ENCODE measurements at places on chromosomes 12 and 14.
A peak's percentile ranks its signal among the peaks of the same experiment; 100 is the strongest.

DNA sequence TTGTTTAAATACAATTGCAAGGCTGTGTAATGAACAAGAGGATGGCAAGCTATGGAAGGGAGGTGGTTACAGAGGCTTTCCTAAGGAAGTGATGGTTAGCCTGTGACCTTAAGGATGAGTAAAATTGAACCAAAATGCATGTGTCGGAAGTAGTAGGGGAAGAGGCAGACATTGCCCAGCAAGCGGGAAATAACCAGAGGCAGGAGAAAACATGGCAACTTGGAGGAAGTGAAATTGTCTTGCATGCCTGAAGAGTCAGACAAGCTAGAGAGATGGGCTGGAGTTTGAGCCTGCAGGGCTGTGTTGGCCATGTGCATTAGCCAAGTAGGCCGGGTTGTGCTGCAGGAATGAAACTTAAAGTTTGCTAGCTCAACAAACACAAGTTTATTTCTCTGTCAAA, 96.2 kb downstream of the BTG1 start:
- no peak for DNase-seq

- no peak for DNase-seq
These were observed 33.5 kb downstream of the RHOJ start for GRCh38 chr14:63237791-63238190.

DNA sequence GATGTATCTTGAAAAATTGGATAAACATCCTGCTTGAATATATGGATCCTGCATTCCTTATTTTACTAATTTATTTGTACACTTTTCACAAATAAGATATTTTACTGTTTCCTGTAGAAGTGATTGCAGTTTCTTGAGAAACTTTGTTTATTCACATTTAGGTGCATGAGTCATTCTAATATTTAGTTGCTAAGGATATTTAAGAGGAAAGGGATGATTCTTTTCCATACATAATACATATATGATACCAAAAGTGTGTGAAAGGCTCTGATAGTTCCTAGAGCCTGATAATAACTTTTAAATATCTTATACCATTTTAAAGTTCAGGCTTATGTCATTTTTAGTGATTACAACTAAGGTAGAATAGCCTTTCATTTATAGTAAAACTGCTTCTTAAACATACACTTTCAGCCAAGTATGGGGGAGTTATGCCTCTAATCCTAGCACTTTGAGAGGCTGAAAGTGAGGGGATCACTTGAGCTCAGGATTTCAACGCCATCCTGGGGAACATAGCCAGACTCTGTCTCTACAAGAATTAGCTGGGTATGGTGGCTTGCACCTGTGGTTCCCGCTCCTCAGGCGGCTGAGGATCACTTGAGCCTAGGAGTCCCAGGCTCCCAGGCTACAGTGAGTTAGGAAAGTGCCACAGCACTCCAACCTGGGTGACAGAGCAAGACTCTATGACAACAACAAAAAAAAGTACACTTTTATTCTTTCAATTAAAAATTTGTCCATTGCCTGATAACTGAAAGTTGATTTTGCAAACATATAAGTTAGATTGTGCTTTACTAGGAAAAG, 262.6 kb upstream of the LRIG3 start:
- no peak for DNase-seq

DNA sequence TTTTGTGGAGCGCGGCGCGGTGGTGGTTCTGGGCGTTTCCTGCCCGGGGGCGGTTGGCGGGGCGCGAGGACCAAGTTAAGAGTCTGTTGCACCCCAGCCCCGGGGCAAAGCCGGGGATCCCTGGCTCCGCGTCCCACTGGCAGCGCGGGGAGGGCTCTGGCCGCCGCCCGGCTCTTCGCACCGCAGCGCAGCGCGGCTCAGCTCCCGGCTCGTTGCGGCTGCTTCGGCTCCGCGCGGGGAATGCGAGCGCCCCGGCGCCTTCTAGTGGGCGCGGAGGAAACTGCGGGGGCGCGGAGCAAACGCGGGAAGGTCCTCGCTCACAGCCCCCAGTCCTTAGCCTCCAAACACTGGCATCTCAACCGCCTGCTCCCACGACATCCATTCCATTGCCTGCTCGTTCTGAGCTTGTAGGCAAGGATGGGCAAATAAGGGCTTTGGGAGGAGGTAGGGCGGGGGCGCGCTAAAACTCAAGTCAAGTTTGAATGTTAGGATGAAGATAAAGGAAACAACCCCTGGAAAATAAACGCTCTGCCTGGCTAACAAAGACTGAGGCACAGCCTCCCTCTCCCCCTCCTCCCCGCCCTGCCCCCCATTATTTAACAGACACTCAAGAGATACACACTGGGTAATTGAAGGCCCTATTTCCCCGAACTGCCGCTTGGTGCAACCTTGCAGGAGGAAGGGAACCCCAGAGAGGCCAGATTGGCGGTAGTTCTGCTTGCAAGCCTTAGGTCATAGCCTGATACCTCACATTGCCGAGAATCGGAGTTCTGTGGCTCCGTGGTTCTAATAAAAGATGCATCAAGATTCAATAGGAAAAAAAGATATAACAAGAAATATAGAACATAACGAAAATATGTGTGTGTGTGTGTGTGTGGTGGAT, at the start of gene B4GALNT1:
Gene B4GALNT1, minus strand, starts transcription at position 244 of the 883 bp plus-strand sequence. CDS start 1,069 bp downstream, outside the sequence.
- DNase-seq = no peak

DNA sequence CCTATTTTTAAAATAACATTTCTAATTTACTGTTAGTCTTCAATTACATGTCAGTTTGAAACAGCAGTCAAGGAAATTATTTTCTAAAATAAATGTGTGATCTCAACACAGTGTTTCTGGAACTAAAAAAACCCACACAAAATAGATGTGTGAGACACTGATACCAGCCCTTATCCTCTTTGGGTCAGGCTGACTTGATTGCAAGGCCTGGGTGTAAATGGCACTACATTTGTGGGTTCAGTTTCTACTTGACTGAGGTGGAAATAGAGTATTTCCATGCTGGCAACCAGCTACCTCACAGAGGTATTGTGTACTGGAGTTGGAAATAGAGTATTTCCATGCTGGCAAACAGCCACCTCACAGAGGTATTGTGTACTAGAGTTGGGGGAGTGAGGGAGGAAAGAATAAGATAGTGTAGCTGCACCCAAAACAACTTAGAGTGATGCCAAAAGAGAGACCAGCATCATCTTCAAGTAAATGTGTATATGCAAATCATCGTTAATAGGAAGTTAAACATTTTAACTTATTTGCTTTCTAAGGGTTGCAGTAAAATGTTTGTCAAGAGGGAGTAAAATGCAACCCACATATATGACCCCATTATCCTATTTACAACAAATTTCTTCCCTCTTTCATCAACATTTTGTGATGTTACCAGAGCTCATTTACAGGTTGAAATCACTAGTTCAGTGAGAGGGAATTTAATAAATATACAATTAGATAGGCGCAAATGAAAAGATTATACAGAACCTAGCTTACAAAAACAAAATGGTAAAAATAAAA, 10.7 kb upstream of the LYZ start:
- no peak for DNase-seq

GRCh38 chr12:1644534-1645438, 15.8 kb downstream of the WNT5B start:
- DNase-seq = peak; percentile 94
